ENCODE measurements at places on chromosomes 5 and 9.

DNA sequence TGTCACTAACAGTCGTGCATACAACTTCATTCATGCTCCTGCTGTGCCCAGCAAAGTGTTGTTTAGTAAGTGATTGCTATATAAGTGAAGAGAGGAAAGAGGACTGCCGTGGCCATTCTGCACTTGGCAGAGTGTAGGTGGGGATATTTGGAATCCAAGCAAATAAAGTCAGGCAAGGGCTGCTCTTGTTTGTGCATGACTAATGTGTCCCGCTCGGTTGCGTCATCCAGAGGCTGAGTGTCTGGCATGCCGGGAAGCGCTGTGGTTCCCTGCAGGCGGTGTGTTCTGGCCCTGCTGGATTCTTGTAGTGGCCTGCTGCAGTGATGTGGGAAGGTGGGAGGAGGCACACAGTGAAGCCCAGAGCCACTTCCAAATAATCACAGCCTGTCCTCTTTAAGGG lies 136.9 kb upstream of the ANKH start:
- peak overlapping the region; percentile 79 for H3K27ac ChIP-seq
- H3K36me3 ChIP-seq = no peaks in the 10 kb centered on the region
- peak; percentile 16 for DNase-seq
- H3K4me3 ChIP-seq = no peak overlapping the region

- peaks cover 57% of the 10 kb centered on the region for H3K27me3 ChIP-seq
- no peak overlapping the region for H3K4me3 ChIP-seq
- DNase-seq = no peak
- H3K4me1 ChIP-seq = peaks cover 10% of the 10 kb centered on the region
- no peaks in the 10 kb centered on the region for H3K36me3 ChIP-seq
These were observed 1.4 kb downstream of the GDA start for GRCh38 chr9:72150661-72151060.

GRCh38 chr5:16492398-16493140 lies 27.0 kb upstream of the ZNF622 start:
- peaks cover 15% of the 10 kb centered on the region for H3K4me1 ChIP-seq
- no peaks in the 10 kb centered on the region for H3K36me3 ChIP-seq
- peak overlapping the region; percentile 27 for H3K27ac ChIP-seq
- no peak overlapping the region for H3K4me3 ChIP-seq
- no peak for DNase-seq
- no peaks in the 10 kb centered on the region for H3K27me3 ChIP-seq

DNA sequence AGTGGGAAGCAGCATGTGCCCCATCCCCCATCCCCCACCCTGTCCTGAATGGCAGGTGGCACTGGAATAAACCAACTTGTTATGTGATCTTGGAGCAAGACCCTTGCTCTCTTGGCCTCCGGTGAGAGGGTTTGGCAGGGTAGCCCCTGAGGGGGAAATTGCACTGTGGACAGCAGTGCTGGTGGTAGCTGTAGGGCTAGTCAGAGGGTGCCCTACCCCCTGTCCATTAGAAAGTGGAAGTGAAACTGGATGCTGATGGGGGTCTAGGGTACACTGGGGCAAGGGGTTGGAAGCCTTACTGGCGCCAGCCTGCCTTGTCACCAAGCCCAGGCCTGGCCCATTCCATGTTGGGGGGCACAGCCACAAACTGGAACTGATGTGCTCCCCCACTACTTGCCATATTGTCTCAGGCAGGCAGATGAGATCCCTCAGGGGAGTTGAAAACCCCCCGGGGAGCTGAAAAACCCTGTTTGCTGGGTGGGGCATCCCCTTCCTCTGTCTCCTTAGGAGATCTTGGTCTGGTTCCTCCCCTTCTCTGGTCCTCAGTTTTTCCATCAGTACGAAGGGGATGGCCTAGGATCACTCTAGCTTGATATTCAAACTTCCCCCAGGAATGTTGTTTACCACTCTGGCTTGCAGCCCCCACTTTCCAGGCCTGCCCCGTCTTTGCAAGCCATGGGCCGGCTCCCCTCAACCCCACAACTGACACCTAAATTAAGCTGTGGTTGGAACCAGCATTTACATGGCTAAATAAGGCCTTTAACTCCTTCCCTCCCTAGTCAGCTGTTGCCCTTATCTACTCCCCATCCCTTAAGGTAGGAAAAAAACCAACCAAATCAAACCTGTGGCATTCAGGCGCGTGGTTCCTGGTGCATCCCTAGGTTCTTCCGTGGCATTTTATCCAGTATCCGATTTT lies 14.4 kb upstream of the SYNPO start:
- peak overlapping the region; percentile 50 for H3K4me3 ChIP-seq
- H3K4me1 ChIP-seq = peaks cover 62% of the 10 kb centered on the region
- H3K27me3 ChIP-seq = no peaks in the 10 kb centered on the region
- DNase-seq = no peak
- no peaks in the 10 kb centered on the region for H3K36me3 ChIP-seq

- no peak overlapping the region for H3K27ac ChIP-seq
- no peaks in the 10 kb centered on the region for H3K4me1 ChIP-seq
- no peaks in the 10 kb centered on the region for H3K36me3 ChIP-seq
- DNase-seq = no peak
- no peak overlapping the region for H3K4me3 ChIP-seq
These were observed 608.7 kb downstream of the KCTD16 start for GRCh38 chr5:144779368-144779767.

- H3K27me3 ChIP-seq = no peaks in the 10 kb centered on the region
- no peak overlapping the region for H3K4me3 ChIP-seq
- no peaks in the 10 kb centered on the region for H3K36me3 ChIP-seq
- no peaks in the 10 kb centered on the region for H3K4me1 ChIP-seq
- no peak for DNase-seq
These were observed 18.9 kb downstream of the OGN start for GRCh38 chr9:92385477-92385876.

DNA sequence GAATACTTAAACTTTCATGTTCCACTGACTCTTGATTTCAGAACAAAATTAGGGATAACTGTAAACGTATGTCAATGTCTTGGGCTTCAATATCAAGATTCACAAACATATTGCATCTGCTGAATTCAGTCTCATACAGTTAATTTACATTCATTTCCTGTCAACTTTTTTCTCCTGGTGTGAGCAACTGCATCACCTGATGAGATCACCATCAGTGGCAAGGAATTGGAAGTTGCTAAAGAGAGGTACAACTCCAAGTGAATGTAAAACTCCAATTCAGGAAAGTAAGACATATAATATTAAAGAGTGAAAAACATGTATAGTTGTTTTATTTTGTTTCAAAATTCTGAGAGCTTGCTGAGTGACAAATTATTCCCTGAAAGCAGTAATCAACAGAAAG lies 1336.2 kb upstream of the C9orf72 start:
- no peaks in the 10 kb centered on the region for H3K27me3 ChIP-seq
- no peak overlapping the region for H3K4me3 ChIP-seq
- no peak for DNase-seq
- H3K27ac ChIP-seq = no peak overlapping the region

DNA sequence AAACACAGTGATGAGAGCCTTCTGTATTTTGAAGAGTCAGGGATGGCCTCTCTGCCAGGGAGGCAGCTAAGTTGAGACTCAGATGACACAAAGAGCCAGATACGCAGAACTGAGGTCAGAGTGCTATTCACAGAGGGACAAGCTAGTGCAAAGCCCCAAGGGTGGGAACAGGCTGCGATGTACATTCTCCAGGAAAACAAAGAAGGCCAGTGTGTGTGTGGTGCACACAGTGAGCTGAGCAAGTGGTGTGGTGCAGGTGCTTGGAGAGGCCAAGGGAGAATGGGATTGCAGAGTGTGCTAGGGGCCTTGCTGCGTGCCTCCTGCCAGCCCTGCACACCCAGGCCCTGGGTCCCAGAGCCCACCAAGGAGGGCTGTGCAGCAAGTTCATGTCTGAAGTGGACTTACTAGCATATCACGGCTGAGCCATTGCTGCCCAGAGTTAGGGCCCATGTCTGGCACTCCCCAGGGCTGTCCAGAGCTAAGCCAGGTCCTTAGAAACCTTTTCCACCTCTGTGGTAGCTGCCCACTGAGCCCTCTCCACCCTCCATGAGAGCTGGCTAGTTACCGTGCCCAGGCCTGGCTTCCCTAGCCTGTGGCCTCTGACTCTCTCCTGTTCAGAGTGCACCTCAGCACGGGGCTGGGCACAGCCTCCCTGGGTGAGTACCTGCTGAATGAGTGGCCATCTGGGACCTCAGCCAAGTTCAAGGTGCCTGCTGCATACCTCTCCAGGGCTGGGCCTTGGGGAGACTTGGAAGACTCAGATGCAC lies 9.3 kb downstream of the SLC25A48 start:
- DNase-seq = no peak
- H3K4me1 ChIP-seq = no peaks in the 10 kb centered on the region

DNA sequence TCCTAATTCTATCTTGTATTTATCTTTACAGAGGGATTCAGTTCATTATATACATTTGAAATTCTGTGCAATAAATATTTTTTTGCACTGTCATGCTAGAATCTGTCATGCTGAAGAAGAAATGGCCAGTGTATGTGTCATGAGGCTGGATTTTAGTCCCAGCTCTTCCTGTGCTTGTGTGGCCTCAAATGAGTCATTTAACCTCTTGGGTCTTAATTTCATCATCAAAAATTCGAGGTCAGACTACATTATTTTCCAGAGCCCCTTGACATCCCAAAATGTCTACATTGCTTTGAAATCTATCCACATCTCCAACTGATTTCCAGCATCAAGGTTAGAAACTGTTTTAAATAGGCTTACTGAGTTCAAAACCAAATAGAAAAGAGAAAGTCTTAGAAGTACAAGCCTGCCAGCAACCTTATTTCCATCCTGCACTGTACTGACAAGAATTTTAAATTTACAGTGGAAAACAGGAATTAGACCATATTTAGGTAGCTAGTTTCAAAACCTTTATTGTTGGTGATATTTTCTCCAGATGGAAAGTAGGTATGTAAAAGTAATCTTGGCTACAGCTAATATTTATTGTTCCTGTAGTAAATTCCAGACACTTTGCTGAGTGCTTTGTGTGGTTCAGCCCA lies 96.7 kb upstream of the MAMDC2 start:
- H3K27ac ChIP-seq = no peak overlapping the region
- H3K4me3 ChIP-seq = no peak overlapping the region
- H3K36me3 ChIP-seq = no peaks in the 10 kb centered on the region

DNA sequence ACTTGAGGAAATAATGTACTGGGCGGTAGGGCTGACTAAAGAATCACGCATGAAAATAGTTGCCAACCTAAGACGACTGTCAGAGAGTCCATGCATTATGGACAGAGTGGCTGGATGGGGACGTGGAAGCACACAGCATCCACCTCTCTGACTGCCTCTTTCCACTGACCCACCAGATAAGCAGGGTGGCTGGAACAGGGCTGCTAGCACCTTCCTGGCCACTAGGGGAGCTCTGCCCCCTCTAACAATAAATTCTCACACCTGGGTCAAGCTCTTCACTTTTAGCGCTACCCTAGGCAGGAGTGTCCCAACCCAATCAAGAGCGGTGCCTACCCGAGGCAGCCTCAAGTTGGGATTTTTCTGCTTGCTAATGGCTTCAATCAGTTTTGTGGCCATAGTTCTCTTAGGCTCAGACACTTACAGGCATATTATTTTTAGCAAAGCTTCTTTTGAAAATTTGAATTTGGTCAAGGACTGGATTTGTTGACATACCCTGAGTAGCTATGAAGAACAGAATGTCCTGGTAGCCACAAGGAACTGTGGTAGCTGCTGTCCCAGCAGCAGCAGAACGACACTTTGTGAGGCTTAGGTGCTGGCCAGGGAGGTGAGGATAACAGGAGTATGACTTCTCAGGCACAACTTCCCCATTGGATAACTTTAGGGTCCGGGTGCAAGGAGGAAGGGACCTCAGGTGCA lies 6.9 kb upstream of the TPM2 start:
- no peak for DNase-seq
- peak overlapping the region; percentile 79 for H3K27ac ChIP-seq
- H3K4me1 ChIP-seq = no peaks in the 10 kb centered on the region
- H3K4me3 ChIP-seq = no peak overlapping the region

- no peak for DNase-seq
- no peaks in the 10 kb centered on the region for H3K27me3 ChIP-seq
- no peak overlapping the region for H3K27ac ChIP-seq
These were observed 18.6 kb downstream of the SLC36A2 start for GRCh38 chr5:151328734-151329133.

- H3K27me3 ChIP-seq = no peaks in the 10 kb centered on the region
- no peaks in the 10 kb centered on the region for H3K4me1 ChIP-seq
- H3K27ac ChIP-seq = peak overlapping the region; percentile 74
- DNase-seq = no peak
These were observed 86.0 kb downstream of the NREP start for GRCh38 chr5:111670826-111671492.

DNA sequence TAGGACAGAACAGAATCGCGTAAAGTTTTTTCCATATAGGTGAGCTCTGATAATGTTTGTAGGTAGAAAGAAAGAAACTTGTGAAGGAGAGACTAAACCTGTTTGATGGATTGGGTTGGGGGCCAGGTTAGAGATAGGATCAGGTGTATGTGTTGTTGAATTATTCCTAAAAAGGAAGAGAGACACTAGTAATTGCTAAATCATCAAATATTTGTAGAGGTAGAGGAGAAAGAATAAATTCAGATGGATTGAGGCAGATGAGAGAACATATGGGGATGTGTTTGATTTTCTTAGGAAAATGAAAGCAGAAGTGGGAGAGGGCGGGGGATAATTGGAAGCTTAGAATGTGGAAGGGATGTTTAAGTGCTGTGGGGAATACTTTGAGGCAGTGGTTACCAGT lies 7.7 kb downstream of the ZCCHC7 start:
- H3K4me1 ChIP-seq = peaks cover 10% of the 10 kb centered on the region
- DNase-seq = no peak
- H3K36me3 ChIP-seq = peaks cover 54% of the 10 kb centered on the region
- no peak overlapping the region for H3K4me3 ChIP-seq

DNA sequence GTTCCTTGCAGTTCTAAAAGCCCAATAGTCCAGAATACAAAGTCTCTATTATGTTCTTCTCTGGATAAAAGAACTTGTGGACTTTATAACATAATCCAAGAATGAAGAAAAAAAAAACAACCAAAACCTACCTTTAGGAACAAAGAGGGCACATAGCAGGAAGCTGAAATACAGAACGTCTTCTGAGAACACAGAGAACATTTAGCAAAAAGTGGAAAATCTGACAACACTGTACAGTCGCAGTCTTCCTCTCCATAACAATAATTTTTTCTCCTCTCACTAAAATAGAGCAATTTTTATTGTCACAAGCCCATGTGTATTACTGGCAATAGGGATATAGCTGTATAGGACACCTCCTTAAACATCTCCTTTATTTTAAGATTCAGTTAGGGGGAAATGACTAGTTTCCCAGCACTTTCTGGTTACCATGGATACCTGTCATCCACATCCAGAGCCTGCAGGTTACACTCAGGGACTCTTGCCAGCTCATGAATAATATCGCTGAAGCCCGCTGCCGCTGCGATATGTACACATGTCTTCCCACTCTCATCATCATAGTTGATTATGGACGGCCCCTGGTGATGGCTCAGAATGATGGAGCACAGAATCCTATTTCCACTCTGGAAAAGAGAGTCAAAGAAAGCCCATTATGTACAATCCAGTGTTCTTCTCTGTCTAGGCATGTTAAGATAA lies 106.5 kb downstream of the ANKRD55 start:
- no peak for DNase-seq
- H3K36me3 ChIP-seq = no peaks in the 10 kb centered on the region
- no peaks in the 10 kb centered on the region for H3K27me3 ChIP-seq
- no peaks in the 10 kb centered on the region for H3K4me1 ChIP-seq
- no peak overlapping the region for H3K27ac ChIP-seq

All from esophagus squamous epithelium (tissue), 5 donors.